Vagina (tissue), 2 donors: ENCODE measurements at places on chromosomes 1 and 21. TPM values are rescaled to one million over a fixed set of nuclear protein-coding genes. Genes with fewer than 3 reads are reported as not detected.

The KRTAP11-1 gene
- total RNA-seq: not detected

The TMEM222 gene
- 30.7 TPM for total RNA-seq

The MIS18A gene
- 3.4 TPM for total RNA-seq

- peaks cover 52% of the 10 kb centered on the region for H3K4me1 ChIP-seq
- DNase-seq: no peak
- no peak overlapping the region for H3K27ac ChIP-seq
- H3K4me3 ChIP-seq: no peak overlapping the region
- no peaks in the 10 kb centered on the region for H3K27me3 ChIP-seq
- no peaks in the 10 kb centered on the region for H3K36me3 ChIP-seq
These were observed 18.8 kb downstream of the PIK3C2B start for GRCh38 chr1:204475656-204476432.

- H3K4me3 ChIP-seq: no peak overlapping the region
- no peak for DNase-seq
- no peaks in the 10 kb centered on the region for H3K27me3 ChIP-seq
- H3K4me1 ChIP-seq: peaks cover 21% of the 10 kb centered on the region
These were observed 19.7 kb downstream of the STUM start for GRCh38 chr1:226568077-226568831.

GRCh38 chr1:60419023-60419422, 345.5 kb upstream of the C1orf87 start:
- no peaks in the 10 kb centered on the region for H3K4me1 ChIP-seq
- H3K36me3 ChIP-seq: no peaks in the 10 kb centered on the region
- no peaks in the 10 kb centered on the region for H3K27me3 ChIP-seq
- H3K4me3 ChIP-seq: no peak overlapping the region

The LCE1E gene
- not detected for total RNA-seq
